ENCODE measurements at places on chromosomes 6 and 20. TPM values are rescaled to one million over a fixed set of nuclear protein-coding genes. Genes with fewer than 3 reads are reported as not detected.

The HIVEP1 gene
- 27.0 TPM for total RNA-seq

The KCNK16 gene
- total RNA-seq = not detected

DNA sequence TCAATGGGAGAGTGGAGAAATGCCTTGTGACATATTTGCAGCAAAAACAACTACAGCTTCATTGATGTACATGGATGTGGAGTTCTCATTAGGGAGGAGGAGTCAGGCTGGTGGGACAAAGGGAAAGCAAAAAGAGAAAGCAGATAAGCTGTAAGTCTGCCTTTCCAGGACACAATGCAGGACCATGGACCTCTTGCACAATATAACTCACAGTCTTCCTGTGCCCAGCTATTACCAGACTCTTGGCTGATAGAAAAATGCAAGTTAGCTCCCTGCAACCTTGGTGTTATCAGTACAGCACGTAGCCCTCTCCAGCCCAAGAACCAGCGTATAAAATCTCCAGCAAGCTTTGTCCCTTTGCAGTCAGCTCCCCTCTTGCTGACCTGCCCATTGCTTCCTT, 232.3 kb downstream of the NFATC2 start:
- H3K36me3 ChIP-seq = no peaks in the 10 kb centered on the region
- peaks cover 6% of the 10 kb centered on the region for H3K4me1 ChIP-seq
- DNase-seq = no peak
- H3K27ac ChIP-seq = no peak overlapping the region
- H3K27me3 ChIP-seq = no peaks in the 10 kb centered on the region

The NR2E1 gene
- total RNA-seq = not detected

The CST5 gene
- not detected for total RNA-seq
